Substantia nigra (tissue), 51 donors: ENCODE measurements at places on chromosomes 16 and 17.

- no peak for DNase-seq
These were observed 65.7 kb downstream of the CENPV start for GRCh38 chr17:16287563-16288027.

DNA sequence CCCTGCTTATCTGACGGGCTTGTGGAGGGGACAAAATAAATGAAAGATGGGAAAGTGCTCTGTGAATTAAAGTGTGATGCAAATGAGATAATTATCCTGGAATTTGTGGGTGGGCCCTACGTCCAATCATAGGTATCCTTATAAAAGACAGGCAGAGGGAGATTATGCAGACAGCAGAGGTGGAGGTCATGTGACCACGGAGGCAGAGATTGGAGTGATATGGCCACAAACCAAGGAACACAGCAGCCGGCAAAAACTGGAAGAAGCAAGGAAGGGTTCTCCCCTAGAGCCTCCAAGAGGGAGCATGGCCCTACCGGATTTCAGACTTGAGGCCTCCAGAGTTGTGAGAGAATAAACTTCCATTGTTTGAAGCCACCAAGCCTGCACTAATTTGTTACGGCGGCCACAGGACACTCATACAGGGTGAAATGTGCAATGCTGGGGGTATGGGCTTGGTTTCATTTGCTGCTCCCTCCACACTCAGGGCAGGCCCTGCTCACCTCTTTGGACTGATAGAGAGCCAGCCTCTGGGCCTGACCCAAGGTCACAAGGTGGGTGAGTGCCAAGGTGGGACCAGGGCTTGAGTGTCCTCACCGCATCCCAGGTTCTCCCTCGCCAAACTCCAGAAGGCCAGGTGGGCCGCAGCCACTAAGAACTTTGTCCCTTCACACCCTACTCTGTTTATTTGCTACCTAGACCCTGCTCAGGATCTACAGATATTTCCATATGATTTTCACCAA lies 149.6 kb upstream of the TNRC6C start:
- DNase-seq, result no peak

DNA sequence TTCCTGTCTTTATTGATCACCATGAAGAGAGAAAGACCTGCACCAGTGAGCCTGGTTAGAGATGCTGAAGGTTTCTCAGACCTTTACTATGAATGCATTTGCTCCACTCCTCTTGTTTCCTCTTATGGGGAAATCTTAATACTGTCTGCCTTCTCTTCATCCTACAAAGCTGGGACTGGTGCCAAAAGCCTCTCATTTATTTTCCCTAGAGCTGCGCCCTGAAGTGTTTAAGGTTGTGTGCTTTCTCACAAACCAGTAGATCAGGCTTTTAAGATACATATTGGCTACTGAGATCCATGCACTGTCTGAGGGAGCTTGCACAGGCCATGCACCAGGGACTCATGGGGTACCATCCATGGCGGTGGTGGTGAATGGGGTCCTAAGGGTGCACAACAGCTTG lies 286.1 kb upstream of the PMFBP1 start:
- no peak for DNase-seq

- no peak for DNase-seq
These were observed 45.8 kb upstream of the ZCCHC14 start for GRCh38 chr16:87538594-87538993.

GRCh38 chr16:57643147-57643874 lies 14.9 kb downstream of the ADGRG1 start:
- no peak for DNase-seq

GRCh38 chr16:26087091-26087490 lies 395.3 kb downstream of the HS3ST4 start:
- DNase-seq, result no peak
